Left lung (tissue), 14 donors: ENCODE measurements at places on chromosomes 2 and 18. TPM values are rescaled to one million over a fixed set of nuclear protein-coding genes. Genes with fewer than 3 reads are reported as not detected.

Gene SP140
- total RNA-seq: 4.8 TPM

Gene SLC30A3
- total RNA-seq: 0.39 TPM

Gene GPR17
- total RNA-seq: 0.24 TPM

Gene DCDC2C
- total RNA-seq: not detected

Gene ARHGAP28
- 18.9 TPM for total RNA-seq

Gene SERPINB12
- not detected for total RNA-seq

Gene KIAA2012
- 1.7 TPM for total RNA-seq

Gene PPP1R1C
- 0.79 TPM for total RNA-seq

Gene PIKFYVE
- 23.8 TPM for total RNA-seq

Gene NCKAP5
- 9.3 TPM for total RNA-seq

Gene PTGR3
- 25.7 TPM for total RNA-seq

Gene EVA1A
- 23.2 TPM for total RNA-seq

Gene SEMA4F
- 9.3 TPM for total RNA-seq

Gene PAPOLG
- total RNA-seq: 16.1 TPM

Gene RAB31
- total RNA-seq: 135 TPM

Gene CHN1
- 38.9 TPM for total RNA-seq

Gene NT5DC4
- total RNA-seq: 1.1 TPM

Gene ANKRD30BL
- not detected for total RNA-seq

Gene C1QL2
- total RNA-seq: not detected

Gene IL36RN
- not detected for total RNA-seq

Gene HK2
- total RNA-seq: 47.4 TPM

Gene IL1A
- total RNA-seq: 0.50 TPM
